Stimulated activated CD4-positive, alpha-beta T cell treated with anti-CD3 and anti-CD28 coated beads, Interleukin-1b, Interleukin-23, amount 100 ng/mL, for 1 hour (primary cell): ENCODE measurements at places on chromosomes 13 and 19.

- no peak for DNase-seq
Measured at GRCh38 chr13:38462605-38463004, 113.0 kb downstream of the UFM1 start.

DNA sequence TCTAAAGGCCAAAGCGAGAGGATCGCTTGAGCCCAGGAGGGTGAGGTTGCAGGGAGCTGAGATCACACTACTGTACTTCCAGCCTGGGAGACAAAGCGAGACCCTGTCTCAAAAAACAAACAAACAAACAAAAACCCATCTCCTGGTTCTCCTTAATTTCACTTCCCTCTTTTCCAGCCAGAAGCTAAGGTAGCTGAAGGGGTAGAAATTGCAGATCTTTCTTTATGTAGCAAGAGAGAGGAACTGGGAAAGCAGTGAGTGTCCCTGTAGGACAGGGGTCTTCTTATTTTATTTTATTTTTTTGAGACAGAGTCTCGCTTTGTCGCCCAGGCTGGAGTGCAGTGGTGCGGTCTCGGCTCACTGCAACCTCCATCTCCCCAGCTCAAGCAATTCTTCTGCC lies 4.5 kb upstream of the TSPAN16 start:
- no peak for DNase-seq

DNA sequence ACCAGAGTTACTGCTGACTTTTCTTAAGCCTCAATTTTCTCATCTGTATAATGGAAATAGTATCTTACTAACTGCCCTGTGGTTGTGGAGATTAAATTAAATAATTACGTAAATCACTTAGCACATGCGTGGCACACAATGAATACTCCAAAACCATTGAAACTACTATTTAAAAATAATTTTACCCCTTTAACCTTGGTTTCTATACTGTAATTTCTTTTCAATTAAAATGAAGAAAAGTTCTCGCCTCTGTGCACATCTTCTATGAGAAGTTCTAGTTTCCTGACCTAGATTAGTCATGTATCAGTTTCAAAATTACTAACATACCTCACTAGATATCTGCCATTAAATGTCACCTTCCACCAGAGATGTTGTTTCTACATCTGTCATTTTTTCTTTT lies 5.7 kb downstream of the SLITRK1 start:
- no peak for DNase-seq

DNA sequence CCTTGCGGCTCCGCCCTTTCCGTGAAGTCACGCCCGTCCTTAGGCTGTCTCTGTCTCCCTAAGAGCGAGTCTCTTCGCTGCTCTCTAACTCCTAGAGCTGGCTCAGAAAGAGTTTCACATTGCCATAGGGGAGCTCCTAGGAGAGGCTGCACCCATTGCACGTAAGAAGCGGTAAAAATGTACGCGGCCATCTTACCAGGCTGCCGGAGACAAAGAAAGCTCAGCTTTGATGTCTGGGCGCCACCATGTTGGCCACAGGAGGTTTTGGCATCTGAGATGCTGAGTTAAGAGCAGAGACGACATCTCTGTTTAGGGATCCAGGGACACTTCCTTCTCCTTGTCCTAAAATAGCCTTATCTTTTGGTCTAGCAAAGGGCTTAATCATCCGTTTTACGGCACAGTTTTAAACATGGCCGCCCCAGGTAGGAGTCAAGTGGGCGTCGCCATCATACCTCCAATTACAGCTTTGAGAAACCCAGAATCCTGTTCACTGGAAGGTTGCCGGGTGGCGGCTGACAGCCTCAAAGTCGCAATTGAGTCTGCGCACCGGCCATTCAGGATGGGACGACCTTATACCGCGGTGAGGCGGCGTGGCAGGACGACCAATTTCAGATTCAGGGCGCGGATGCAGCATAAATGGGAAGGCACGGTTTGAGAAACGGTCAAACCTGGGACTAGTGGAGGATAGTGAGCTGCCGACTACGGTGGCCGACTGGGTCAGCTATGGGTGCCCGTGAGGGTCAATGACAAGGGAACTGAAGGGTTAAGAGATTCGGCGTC lies at the start of gene ZNF793:
Gene ZNF793, plus strand, starts transcription at position 553 of the 780 bp plus-strand sequence. CDS start 16,501 bp downstream, outside the sequence.
- DNase-seq: peak; percentile 62

- no peak for DNase-seq
Measured at GRCh38 chr13:69579351-69579750, 528.3 kb upstream of the ATXN8OS start.

GRCh38 chr19:29645911-29646310 lies 19.4 kb upstream of the PLEKHF1 start:
- DNase-seq: no peak

- no peak for DNase-seq
Measured at GRCh38 chr13:28954419-28954725, 134.2 kb downstream of the MTUS2 start.

DNA sequence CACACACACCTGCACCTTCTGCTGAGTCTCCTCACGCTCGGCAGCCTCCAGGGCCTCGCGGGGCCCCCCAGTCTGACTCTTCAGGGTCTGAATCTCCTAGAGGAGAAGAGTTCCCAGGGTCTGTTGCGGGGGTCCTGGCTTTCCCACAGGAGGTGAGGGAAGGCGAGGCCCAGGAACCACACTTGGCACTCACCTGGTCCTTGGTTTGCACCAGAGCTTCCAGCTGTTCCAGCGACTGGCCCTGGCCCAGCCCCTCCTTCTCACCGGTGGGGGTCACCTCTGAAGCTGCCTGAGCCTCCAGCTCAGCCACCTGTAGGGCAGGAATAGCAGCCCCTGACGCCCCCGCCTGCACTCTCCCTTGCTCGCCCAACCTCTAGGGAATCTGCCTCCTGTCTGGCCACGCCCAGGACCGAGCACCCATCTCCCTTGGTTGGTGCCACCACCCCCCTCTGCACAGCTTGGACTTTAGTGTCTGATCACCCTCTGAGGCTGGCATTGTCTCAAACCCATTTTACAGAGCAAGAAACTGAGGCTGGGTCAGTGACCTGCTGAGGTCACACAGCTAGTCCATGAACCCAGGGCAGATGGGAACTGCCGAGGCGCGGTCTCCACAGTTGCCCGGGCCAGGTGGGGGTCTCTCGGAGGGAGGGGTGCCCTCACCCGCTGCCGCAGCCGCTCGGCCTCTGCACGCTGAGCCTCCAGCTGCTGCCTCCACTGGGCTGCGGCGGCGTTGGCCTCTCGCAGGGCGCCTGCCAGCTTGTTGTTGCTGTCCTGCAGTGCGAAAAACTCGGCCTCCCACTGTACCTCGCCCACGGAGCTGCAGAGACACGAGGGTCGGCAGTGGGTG lies 9.5 kb downstream of the HOMER3 start:
- DNase-seq: no peak

DNA sequence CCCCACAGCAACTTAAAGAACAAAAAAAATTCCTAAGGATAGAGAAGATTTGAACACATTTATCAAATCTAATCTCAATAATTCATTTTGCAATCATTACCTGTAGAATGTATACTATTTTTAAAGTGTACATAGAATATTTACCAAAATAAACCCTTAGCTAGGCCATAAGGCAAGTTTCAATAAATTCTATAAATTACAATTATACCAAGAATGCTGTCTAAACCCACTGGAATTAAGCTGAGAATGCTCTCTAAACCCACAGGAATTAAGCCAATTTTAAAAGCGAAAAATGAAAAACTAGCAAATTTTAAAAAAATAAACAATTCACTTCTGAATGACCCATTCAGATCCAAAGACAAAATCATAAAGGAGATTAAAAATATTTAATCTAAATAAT lies 540.4 kb upstream of the NBEA start:
- no peak for DNase-seq

DNA sequence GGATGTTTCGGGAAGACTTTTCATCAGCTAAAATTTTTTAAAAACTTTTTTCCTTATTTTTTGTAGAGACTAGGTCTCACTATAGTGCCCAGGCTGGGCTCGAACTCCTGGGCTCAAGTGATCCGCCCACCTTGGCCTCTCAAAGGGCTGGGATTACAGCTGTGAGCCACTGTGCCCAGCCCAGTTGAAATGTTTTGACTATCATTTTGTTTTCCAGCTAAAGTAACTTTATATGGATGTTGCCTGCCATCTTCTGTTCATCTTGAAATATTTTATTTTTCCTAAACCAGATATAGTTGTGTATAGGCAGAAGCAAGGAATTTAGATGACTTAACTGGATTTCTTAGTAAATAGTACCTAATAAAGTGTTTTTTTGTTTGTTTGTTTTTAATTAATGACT lies 7.0 kb downstream of the CAB39L start:
- no peak for DNase-seq

DNA sequence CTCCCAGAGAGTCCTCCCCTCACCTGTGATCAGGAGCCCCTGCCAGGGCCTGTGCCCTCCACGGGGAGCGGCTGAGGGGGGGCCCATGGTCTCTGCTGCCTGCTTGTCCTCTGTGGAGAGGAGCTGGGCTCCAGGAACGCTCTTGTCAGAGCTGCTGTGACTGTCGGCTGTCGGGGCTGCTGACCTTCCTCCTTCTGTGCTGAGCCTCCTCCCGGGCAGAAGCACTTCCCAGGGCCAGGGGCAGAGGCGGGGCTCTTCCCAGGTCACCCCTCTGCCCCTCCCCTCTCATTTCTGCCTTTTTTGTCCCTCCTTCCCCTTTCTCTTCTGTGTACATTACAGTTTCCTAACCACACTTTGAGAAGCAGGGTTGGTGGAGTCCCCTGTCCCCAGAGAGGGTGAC lies at the start of gene CEACAM4:
Gene CEACAM4, minus strand, starts transcription at position 198 of the 400 bp plus-strand sequence. Its CDS starts 111 bp downstream, at position 87.
- DNase-seq: no peak

DNA sequence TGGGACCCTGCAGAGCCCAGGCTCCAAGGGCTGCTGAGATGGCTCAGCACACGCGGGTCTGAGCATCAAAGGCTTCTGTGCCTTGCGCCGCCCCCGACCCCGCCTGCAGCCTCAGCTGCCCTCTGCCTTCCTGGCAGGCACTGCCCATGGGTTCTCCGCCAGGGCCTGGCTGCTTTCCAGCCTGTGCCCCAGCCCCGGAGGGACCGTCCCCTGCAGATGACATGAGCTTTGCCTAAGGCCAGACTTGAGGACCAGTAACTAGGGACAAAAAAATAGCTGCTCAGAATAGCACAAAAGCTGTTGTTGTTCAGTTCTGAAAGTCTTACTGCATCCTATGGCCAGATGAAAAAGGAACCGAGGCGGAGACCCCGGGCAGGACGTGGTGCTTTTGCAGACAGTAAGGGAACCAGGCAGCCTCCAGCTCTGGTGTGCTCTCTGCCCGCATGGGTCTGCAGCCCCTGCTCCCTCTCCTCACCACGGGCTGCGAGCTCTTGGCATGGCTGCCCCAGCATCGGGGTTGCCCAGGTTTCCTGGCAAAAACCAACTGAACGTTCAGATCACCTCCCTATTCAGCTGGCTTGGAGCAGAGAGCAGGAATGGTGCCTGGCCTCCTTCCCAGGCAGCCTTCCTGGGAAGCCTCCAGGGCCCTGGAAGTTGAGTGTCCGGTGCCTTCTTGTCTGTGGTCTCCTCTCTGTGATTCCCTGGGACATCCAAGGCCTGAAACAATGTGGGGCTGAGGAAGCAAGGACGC lies 12.5 kb upstream of the CFAP97D2 start:
- DNase-seq: no peak

GRCh38 chr13:62767473-62767872 lies 1351.8 kb upstream of the PCDH20 start:
- no peak for DNase-seq

GRCh38 chr13:99314640-99315176 lies 7.5 kb upstream of the GPR183 start:
- no peak for DNase-seq

DNA sequence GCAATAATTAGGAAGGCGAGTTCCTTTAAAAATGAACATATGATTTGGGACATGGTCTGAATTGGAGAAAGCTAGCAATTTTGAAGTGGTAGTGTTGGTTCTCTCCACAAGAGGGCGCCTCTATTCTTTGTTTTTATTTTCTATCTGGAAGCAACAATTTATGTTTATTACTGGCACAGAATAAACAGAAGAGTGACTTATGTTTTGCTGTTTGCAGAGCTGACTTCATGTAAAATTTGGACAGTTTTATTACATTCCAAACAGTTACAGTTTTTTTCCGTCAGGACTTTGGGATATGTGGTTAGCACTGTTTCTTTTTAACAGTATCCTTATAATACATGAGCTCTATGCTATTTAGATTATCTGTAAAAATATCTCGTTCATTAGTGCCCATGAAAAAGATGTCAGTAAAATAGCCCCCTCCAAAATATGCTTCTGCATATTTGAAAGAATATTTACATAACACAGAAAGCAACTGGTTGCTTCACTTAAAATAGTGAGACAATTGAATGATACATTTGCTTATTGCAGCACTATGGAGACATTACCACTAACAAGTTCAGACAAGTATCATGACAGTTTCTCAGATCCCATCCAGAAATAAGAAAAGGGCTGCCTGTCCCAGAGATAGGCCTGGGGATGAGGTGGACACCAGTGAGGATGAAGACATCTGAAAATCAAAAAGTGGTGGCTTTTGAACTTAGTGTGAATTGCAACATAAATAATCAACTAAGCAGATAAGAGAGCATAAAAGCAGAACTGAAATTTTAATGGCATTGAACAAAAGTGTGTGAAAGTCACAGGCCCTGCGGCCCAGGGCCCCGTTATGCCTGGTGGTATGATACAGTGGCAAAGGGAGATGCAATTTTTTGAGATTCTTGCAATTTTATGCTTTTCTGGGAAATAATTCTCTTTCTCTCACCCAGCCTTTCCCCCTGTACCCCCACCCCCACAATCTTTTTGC lies 32.3 kb upstream of the FGF9 start:
- no peak for DNase-seq

DNA sequence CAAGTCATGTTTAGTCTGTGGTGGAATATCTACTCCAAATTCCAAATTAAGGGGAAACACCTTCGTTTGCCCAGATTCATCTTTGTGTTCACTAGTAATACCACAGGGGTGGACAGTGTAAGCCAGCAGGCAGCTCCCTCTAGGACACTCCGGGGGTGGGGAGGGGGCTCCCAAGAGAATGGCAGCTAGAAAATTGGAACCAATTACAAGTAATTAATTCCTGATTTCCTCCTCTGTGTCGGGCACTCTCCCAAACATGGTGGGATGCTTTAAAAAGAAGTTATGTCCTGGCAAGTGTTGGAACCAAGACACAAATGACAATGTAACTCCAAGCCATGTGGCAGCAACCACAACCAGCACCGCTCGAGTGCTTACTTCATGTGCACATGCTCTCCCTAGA lies 5.9 kb downstream of the COL4A1 start:
- DNase-seq: no peak

GRCh38 chr19:12224676-12225075 lies 61.8 kb downstream of the ZNF136 start:
- DNase-seq: no peak

DNA sequence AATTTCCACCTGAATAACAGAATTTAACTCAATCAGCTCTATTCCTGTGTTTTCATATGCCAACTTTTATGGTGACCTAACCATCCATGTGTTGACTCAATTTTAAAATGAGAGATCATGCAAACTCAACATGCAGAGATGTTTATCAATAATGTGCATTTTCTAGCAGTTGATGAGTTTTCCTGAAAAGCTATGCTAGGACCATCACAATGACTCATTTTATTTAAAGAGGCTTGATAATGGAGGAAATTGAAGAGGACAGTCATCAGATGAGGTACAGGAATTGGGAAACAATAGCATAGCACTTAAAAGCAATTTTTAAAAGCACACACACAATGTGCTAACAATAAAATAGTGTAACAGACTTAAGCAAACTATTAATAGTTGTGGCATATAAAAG lies 127.1 kb downstream of the VWA8 start:
- no peak for DNase-seq
